ENCODE measurements at places on chromosomes 13 and 19.
A peak's percentile ranks its signal among the peaks of the same experiment; 100 is the strongest.

DNA sequence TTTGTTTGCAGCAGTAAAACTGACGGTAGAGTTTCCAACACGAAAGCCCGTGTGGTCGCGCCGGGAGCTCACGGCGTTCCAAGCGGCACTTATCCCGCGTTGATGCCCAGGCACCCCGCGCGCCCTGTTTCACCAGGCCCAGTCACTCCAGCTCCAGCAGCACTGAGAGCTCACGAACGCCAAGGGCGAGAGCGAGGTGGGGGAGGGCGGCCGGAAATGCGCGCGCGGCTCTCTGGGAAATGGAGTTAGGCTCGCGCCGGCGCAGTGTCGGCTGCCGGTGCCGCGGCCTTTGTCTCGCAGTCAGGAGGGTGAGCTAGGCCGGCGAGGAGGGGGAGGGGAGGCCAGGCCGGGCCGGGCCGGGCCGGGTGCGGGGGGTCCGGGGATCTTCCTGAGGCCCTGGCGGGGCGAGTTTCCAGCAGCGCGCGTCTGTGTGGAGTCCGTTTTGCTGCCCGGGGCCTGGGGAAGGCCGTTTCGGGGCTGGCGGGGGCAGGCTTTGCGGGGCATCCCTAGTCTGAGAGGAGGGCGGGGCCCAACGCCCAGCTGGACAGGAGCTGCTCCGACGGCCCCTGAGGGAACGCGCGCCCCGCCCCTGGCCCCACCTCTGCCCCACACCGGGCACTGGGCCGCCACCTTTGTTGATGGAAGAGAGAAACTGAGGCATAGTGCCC, at the start of gene ZNF135:
Gene ZNF135, plus strand, starts transcription at position 280 of the 668 bp plus-strand sequence. CDS start 721 bp downstream, outside the sequence.
- H3K27me3 ChIP-seq = no peaks in the 10 kb centered on the region
- H3K4me3 ChIP-seq = peak within 1 kb of the TSS; percentile 70
- H3K27ac ChIP-seq = peak within 1 kb of the TSS; percentile 99
- no peaks in the 10 kb centered on the region for H3K36me3 ChIP-seq
- H3K4me1 ChIP-seq = no peaks in the 10 kb centered on the region

DNA sequence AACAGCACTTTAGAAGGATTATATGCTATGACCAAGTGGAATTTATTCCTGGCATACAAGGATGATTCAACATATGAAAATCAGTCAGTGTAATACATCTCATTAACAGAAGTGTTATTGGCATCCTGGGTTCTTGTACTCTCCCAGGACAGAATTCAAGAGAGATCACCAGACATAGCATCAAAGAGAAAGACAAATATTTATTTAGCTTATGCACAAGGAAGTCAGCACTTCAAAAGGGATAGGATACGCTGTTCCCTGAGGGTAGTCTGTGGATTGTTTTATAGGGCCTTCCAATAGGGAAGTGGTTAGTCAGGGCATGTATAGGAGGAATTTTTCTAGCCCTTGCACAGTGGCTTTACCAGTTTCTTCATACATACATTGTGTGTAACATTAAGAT, 1238.0 kb downstream of the PCDH17 start:
- DNase-seq = no peak
- no peaks in the 10 kb centered on the region for H3K4me1 ChIP-seq
- H3K27me3 ChIP-seq = no peaks in the 10 kb centered on the region
- H3K27ac ChIP-seq = no peak overlapping the region

GRCh38 chr13:74883834-74884233, 598.1 kb downstream of the TBC1D4 start:
- no peaks in the 10 kb centered on the region for H3K4me1 ChIP-seq
- no peaks in the 10 kb centered on the region for H3K27me3 ChIP-seq
- H3K36me3 ChIP-seq = no peaks in the 10 kb centered on the region
- H3K4me3 ChIP-seq = no peak overlapping the region

DNA sequence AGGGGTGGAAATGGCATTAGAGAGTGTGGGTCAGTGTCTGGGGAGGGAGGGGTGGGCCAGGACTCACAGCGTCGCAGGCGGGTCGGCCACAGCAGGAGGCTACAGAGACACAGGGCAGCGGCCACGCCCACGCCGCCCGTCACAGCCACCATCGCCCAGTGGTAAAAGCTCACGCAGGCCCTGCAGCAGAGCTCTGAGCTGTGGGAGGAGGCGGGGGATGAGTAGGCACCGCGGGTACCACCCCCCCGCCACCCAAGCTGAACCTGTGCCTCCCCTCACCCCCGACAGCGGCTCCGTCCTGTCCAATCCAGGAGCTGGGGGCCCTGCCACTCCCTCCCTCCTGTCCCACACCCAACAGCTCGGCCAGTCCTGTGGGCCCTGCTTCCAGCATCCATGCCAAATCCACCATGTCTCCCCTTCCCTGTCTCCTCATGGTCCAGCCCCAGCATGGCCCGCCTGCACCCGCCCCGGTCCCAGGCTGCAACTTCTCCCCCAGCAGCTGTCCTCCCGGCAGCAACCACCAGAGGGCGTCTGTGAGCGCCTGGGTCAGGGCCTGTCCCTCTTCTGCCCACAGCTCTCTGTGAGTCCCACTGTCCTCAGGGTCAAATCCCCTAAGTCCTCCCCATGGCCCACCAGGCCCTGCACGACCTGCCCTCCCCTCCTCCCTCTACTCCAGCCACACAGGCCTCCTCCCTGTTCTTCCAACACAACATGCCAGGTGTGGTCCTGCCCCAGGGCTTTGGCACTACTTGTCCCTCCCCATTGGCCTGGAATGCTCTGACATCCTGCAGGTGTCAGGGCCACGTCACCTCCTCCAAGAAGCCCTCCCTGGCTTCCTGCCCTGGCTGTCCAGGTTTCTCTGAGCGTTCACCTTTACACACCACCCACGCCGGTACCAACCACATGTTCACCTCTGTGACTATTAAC, 6.0 kb downstream of the TEKTIP1 start:
- H3K36me3 ChIP-seq = no peaks in the 10 kb centered on the region
- no peaks in the 10 kb centered on the region for H3K27me3 ChIP-seq
- no peaks in the 10 kb centered on the region for H3K4me1 ChIP-seq
- no peak overlapping the region for H3K4me3 ChIP-seq
- DNase-seq = no peak
- H3K27ac ChIP-seq = no peak overlapping the region

DNA sequence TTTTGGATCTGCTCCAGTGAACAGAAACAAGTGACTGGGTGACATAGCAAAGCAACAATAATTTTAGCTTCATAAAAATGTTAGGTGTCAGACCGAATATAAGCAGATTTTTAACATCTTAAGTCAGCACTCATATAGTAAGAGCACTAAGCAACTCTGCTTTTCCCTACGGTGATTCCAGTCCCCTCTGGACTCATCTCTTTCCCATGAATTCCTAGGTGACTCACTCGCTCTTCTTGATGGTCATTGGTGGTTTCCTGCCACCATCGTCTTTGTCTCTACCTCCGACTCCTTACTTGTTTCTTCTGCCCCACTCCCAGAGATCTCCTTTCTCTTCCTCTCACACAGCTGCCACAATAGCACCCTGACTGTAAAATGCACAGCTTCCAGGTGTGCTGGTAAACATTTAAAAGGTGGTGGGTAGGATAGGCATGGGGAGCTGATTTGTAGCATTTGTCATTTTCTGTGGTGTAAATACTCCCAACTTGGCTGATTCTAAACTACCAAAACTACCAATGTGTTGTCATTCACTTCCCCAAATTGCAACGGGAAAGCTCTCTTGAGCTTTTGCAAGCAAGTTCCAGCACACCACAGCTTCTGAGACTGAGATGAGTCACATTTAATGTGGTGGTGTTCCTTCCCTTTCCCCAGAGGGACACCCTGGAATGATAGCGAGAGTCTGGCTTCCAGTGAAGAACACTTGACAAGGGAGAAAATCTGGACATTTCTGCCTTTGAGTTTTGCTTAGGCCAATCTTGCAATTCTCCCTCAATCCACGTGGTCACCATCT, 42.8 kb upstream of the CLDN10 start:
- no peak overlapping the region for H3K4me3 ChIP-seq
- H3K4me1 ChIP-seq = no peaks in the 10 kb centered on the region
- DNase-seq = no peak
- no peak overlapping the region for H3K27ac ChIP-seq
- H3K27me3 ChIP-seq = no peaks in the 10 kb centered on the region

GRCh38 chr13:110265682-110266430, 41.1 kb downstream of the COL4A1 start:
- no peaks in the 10 kb centered on the region for H3K27me3 ChIP-seq
- H3K4me3 ChIP-seq = peak overlapping the region; percentile 23
- H3K4me1 ChIP-seq = peaks cover 15% of the 10 kb centered on the region
- no peak overlapping the region for H3K27ac ChIP-seq

DNA sequence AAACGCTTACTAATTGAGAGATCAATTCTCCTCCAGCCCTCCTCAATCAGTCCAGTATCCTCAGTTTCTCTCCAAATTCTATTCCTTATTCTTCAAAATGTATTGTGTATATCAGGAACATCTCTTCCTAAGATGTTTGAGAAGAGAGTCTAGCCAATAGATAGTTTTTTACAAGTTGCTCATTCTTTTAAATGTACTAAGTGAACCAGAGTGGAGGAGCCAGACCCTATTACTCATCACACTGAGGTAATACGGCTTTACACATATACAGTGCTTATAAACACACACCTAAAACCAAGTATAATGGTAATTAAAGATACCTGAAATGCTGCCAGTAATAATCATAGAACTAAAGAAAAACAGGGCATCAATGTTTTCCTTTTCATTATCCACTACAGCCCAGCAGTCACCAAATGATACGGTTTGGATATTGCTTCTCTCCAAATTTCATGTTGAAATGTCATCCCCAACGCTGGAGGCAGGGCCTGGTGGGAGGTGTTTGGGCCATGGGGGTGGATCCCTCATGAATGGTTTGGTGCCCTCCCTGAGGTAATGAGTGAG, 45.2 kb upstream of the HMGB1 start:
- no peaks in the 10 kb centered on the region for H3K36me3 ChIP-seq
- no peaks in the 10 kb centered on the region for H3K4me1 ChIP-seq
- no peak for DNase-seq
- no peak overlapping the region for H3K4me3 ChIP-seq
- H3K27me3 ChIP-seq = no peaks in the 10 kb centered on the region

- no peaks in the 10 kb centered on the region for H3K36me3 ChIP-seq
- H3K27me3 ChIP-seq = no peaks in the 10 kb centered on the region
These were observed 6.8 kb downstream of the CYSLTR2 start for GRCh38 chr13:48660361-48661076.

GRCh38 chr13:71875823-71876222, 8.8 kb upstream of the DACH1 start:
- no peak overlapping the region for H3K27ac ChIP-seq
- H3K36me3 ChIP-seq = no peaks in the 10 kb centered on the region
- no peak overlapping the region for H3K4me3 ChIP-seq

DNA sequence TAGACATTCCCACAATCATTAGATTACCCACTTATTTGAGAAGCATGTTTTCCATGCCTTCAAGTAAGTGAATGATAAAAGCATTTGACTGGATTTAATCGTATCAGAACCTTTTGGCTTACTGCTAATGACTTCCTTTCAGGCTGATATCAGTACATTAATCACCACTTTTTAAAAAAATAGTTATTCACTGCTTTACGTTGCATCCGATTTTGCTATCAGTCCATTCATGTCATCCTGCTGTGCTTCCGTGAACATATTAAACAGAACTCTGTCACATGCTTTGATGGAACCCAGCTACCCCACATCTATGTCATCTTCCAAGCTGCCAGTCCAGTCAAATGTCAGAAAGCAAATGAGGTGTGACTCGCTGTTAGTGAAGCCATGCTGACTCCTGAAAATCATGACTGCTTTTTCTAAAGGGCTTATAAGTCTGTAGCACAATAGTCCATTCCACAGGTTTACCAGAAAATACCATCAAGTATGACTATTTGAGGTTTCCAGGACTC, 440.9 kb downstream of the IRS2 start:
- H3K27ac ChIP-seq = no peak overlapping the region
- H3K4me1 ChIP-seq = no peaks in the 10 kb centered on the region
- no peaks in the 10 kb centered on the region for H3K27me3 ChIP-seq
- H3K4me3 ChIP-seq = no peak overlapping the region

DNA sequence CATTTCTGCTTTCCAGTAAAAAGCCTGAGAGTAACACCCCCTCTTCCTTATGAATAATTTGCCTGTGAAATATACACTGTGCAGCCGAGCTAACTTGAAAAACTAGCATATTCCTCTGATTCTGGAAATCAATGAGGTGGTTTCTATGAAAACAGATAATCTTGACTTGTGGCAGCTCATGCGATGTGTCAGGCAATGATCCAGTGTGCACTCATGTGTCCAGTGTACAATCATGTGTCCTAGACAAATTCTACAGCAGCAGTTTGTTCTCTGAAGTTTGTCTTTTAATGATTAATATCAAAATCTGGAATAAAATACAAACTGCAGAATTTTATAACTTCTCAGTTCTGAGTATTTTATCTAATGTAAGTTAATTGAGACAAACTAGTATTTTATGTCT, 2213.9 kb upstream of the PCDH20 start:
- H3K27ac ChIP-seq = no peak overlapping the region
- DNase-seq = no peak
- H3K4me1 ChIP-seq = no peaks in the 10 kb centered on the region
- H3K27me3 ChIP-seq = no peaks in the 10 kb centered on the region
- H3K36me3 ChIP-seq = no peaks in the 10 kb centered on the region
- no peak overlapping the region for H3K4me3 ChIP-seq
